A172 (cell line): ENCODE measurements at places on chromosomes 2 and 18.
A peak's percentile ranks its signal among the peaks of the same experiment; 100 is the strongest.

DNA sequence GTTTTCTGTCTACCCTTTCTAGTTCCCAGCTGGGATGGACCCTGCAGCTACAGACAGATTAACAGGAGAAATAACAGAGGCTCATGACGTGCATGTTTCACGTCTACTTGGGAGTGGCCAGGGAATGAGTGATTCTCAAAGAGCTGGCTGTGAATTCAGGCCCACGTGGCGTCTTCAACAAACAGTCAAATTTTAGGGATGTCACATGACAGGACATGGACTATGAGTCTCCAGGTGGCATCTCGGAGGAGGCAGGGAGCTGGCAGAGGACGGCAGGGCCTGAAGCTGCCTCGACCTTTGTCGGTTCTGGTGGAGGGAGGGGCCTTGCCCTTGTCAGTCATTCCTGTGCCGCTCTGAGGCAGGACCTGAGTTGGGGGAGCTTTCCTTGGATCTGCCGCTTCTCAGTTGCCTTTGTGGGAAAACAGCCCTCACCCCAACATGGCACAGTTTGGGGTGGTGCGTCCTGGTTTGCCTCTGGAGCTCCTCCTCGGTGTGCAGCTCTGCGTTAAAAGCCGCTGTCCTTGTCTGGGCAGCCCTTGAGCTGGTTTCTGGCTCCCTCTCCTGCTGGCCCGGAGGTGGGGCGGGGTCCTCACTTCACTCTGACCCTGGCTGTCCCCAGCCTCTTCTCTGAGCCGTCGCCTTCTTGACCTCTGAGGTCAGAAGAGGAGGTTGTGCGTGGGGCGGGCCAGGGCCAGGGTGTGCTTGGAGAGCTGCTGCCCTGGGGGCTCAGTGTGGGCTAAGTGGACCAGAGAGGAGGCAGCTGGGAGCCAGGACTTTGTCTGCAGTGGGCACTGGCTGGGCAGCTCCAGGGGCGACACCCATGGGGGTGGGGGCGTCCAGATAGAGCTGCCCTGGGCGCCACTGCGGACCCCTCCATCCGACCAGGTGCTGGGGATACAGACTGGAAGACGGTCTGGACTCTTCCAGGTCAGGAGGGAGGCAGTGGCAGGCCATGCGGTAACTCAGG, 12.1 kb upstream of the GAL3ST2 start:
- no peak for DNase-seq

DNA sequence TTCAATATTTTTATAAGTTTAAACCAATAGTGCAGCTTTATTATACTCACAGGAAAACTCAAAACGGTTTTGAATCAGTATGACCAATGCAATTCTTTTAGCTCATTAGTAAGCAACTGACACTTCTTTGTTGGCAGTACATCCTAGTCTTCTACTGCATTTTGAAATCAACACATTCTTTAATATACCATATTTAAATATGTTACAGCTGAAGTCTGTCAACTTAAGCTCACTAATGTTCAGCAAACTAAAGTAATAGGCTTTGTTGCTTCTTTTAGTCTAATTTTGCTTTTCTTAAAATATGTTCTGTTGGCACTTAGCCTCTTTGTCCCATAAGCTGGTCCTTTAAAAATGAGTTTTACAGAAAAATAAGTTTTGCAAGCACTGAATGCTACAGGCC, 55.4 kb upstream of the CCBE1 start:
- DNase-seq, result no peak

GRCh38 chr18:23998018-23998417, 16.5 kb upstream of the TTC39C start:
- DNase-seq, result no peak

DNA sequence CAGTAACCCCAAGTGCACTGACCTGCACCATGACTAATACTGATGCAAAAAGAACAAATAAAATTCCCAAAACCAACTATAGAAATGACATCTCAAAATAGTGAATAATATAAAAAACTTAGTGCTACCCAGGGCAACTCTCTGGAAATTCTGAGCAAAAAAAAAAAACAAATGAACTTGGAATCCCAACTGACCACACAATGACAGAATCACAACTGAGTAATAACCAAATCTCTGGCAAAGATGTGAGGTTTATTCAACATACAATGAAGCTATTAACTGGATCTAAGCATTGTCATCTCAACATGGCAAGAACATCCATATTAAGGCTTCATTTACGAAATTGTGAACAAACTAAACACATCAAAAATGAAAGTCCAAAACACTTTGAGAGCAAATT, 22.7 kb downstream of the EXOC6B start:
- no peak for DNase-seq

- DNase-seq, result no peak
Observed at GRCh38 chr2:218710334-218710686, 325 bp upstream of the TTLL4 start.

- peak; percentile 98 for DNase-seq
Observed at GRCh38 chr2:9703085-9703678, 72.4 kb upstream of the YWHAQ start.

- DNase-seq, result peak; percentile 9
Observed at GRCh38 chr18:13336841-13337240, 118.3 kb downstream of the LDLRAD4 start.

DNA sequence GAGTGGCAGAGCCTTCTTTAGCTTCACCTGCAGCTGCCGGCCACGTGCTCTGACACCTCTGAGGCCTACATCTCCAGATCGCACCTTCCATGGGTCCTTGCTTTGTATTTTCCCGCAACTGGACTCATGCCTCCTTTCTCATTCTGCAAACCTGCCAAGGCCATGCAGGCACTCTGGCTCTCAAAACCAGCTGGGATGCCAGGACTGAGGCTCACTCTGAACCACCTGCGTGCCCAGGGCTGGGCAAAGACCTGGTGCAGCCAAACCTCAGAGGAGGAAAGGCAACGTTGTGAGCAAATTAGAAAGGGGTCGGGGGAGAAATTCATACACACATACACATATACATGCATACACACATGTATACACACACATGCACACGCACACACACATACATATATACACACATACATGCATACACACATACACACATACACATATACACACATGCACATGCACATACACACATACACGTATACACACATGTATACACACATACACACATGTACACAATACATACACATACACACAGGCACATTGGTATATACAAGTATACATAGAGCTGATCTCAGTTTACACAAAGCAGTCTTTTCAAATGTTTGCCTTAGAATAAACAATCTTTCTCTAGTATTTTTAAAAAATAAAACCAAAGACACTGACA, 125.2 kb downstream of the RTP5 start:
- DNase-seq, result no peak

GRCh38 chr2:27320958-27321543, 1.8 kb downstream of the MPV17 start:
- DNase-seq, result peak; percentile 99

GRCh38 chr2:71292159-71292558, 39.4 kb upstream of the ZNF638 start:
- DNase-seq, result no peak

GRCh38 chr2:73177645-73178255, 24.6 kb upstream of the NOTO start:
- no peak for DNase-seq
